ENCODE measurements at places on chromosomes 4 and X.

GRCh38 chr4:12519426-12519825, 964.7 kb downstream of the RAB28 start:
- no peak for DNase-seq

- DNase-seq: no peak
Observed at GRCh38 chr4:92199135-92199534, 104.6 kb upstream of the GRID2 start.

- no peak for DNase-seq
Observed at GRCh38 chr4:89733946-89734345, 103.0 kb downstream of the SNCA start.

- DNase-seq: no peak
Observed at GRCh38 chr4:114807357-114807756, 208.8 kb downstream of the UGT8 start.

DNA sequence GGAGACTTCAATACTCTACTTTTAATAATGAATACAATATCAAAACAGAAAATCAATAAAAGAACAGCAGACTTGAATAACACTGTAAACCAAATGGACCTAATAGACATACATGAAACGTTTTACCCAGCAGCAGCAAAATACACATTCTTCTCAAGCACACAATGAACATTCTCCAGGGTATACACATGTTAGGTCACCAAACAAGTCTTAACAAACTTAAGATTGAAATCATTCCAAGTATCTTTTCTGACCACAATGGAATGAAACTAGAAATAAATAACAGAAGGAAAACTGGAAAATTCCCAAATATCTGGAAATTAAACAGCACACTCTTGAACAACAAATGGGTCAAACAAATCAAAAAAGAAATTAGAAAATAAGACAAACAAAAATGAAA, 145.0 kb upstream of the CT83 start:
- DNase-seq: no peak

DNA sequence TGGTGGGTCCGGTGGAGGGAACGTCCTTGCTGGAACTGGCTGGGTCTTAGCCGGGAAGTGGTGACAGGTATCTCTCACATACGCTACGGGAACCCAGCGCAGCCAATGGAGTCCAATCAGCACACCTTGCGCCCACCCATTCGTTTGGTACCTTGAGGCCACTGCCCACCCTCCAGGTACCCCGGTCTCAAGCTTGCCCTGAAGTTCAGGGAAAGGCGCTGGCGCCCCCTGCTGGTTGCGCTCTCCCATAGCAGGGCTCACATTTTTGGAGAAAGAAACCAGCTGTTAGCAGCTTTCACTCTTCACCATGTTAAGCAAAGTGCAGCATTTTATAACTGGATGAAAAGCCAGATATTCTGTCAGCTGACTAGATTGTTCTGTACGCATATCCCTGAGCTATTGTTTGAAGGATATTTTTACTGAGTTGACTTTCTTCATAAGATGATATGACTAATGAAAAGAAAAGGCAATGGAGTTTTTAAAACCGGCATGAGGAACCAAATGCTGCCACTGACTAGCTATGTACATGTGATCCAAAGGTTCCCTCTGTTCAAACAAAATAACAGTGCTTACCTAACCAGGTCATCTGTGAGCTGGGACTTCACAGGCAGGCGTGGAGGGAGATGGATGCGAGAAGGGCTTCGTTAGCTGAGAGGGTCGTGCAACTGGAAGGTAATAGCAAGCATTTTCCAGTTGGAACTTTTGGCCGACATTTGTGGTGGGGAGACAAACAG, 43.7 kb downstream of the OTOP1 start:
- DNase-seq: no peak

DNA sequence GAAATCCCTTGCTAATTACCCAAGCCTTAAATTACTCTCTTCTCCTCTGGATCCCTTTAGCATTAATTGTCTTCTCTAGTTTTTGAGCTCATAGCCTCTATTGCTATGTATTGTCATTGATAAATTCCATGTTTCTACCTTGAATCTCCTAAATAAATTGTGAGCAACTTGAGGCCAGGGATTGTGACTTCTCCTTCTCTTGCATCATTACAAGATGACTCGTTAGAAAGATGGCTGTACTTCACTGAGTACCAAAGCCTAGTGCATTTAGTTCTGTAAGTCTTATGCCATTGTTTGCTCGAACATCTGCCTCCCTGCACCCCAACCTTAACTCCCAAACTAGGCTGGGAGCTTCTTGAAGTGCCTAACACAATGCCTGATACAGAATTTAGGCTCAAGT, 15.3 kb downstream of the VSIG4 start:
- no peak for DNase-seq

DNA sequence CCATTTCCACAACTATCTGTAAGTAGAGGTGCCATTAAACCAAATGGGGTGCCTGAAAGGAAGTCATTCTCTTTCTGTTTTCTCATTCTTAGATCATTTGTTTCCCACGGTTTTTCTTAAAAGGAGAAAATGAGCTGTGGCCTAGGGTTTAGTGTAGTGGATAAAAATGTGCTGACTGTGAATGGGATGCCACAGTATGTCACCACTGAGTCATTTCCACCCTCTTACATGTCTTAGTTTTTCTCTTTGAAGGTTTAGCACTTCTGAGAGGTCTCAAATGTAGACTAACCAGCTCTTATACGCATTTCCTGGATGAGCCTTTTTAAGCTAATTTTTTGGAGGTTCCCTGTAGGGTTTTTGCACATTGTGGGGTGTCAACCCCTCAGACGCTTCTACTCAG, 244.5 kb upstream of the SPANXN1 start:
- DNase-seq: no peak

DNA sequence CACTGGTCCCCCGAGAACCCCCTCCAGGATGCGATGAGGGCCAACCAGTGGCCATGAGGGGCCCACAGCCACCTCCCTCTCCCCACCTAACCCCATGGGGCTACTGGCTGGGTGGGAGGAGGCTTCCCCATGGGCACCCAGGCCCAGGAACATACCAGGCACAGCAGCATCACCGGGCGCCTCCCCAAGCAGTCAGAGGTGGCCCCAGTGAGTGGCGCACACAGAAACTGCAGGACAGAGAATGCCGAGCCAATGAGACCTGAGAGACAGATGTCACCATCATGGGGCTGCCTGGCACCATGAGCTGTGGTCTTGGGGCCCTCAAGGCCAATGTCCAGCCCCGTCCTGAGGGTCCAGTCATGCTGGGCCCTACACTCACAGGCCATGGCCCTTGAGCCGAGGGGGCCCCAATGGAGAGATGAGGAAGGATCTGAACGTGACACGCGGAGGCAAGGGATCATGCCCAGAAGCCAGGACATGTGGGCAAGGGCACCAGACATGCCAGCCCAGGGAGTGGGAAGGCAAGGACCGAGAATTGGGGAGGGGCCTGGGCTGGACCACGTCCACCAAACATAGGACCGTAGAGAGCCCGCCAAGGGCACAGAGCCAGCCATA, 30.1 kb downstream of the NOP14 start:
- no peak for DNase-seq

- no peak for DNase-seq
Observed at GRCh38 chr4:71377561-71377960, 38.7 kb downstream of the SLC4A4 start.

DNA sequence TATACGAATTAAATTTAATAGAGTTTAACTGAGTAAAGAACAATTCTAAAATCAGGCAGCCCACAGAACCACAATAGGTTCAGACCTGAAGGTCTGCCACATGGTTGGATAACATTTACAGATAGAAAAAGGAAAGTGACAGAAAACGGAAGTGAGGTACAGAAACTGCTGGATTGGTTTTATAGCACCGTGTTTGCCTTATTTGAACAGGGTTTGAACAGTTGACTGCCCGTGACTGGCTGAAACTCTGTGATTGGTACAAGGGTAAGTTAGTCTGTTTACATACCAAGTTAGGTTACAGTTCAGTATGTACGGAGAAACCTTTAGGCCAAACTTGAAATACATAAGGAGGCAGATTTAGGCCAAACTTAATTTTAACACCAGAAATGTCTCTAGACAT, 64.1 kb upstream of the ATXN3L start:
- no peak for DNase-seq

DNA sequence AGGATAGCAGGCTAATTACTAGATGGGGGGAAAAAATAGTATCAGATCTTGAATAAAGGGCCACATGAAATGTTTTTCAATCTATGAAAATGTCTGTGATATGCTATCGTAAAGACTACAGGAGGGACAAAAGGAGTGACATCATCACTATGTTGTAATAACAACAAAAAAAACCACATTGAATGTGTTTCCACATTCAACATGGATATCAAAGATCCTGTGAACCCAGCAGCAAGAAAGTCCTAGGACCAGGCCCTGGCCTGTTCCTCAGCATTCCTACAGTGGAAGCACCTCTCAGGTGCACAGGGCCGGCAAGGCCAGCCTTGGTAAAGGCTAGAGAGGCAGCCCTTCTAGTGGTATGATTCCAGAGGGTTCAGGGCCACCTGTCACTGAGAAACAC, 118.3 kb downstream of the RELL1 start:
- no peak for DNase-seq

DNA sequence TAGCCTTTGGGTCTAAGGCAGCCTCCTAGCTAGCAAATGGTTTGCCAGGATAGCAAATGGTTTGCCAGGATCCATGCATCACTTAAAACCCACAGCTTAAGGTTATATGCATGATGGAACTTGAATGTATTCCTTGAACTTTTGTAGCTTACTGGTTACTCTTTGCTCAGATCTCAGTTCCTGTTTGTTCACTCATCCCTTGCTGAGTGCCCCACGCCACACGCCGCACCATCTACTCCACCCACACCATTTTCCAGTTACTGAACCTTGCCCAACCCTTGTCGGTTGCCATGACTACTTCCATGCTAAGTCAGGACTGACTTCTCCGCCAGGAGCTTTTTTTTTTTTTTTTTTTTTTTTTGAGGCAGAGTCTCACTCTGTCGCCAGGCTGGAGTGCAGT, 29.5 kb upstream of the XIAP start:
- peak; percentile 59 for DNase-seq

DNA sequence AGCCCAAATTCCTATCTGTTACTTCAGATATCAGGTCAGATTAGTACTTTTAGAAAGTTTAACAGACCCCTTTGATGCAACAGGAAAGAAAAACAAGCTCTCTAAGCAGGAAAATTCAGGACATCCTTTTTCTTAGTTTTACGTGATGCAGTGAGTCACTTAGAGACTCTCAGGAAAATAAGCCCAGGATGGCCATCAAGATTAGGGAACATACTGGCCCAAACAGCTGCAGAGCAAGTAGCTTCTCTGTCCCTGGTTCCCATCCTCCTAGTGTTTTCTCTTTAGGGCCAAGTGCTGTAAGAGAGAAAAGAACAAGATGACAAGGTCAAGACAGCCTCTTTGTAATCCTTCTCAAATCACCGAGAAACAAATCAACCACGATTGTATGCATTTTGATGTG, 219.1 kb downstream of the ZNF674 start:
- no peak for DNase-seq

GRCh38 chr4:68693325-68694075, 23.0 kb upstream of the UGT2B15 start:
- DNase-seq: no peak

DNA sequence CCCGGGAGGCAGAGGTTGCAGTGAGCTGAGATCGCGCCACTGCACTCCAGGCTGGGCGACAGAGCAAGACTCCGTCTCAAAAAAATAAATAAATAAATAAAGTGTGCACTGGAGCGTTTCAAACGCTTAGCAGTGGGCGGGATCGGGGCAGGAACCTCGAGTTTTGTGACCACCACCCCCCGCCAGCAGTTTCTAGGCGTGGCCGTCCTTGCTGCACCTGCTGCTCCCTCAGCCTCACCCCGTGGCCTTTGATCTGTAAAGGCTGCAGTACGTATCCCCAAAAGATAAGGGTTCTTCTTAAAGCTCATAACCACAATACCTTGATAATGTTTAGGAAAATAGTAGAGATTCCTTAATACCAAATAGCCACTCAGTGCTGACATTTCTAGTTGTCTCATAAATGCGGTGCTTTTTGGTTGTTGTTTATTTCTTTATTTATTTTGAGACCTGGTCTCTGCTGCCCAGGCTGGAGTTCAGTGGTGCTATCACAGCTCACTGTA, 33.2 kb downstream of the PCGF3 start:
- no peak for DNase-seq

GRCh38 chr4:147987252-147987651, 255.4 kb downstream of the ARHGAP10 start:
- DNase-seq: no peak

DNA sequence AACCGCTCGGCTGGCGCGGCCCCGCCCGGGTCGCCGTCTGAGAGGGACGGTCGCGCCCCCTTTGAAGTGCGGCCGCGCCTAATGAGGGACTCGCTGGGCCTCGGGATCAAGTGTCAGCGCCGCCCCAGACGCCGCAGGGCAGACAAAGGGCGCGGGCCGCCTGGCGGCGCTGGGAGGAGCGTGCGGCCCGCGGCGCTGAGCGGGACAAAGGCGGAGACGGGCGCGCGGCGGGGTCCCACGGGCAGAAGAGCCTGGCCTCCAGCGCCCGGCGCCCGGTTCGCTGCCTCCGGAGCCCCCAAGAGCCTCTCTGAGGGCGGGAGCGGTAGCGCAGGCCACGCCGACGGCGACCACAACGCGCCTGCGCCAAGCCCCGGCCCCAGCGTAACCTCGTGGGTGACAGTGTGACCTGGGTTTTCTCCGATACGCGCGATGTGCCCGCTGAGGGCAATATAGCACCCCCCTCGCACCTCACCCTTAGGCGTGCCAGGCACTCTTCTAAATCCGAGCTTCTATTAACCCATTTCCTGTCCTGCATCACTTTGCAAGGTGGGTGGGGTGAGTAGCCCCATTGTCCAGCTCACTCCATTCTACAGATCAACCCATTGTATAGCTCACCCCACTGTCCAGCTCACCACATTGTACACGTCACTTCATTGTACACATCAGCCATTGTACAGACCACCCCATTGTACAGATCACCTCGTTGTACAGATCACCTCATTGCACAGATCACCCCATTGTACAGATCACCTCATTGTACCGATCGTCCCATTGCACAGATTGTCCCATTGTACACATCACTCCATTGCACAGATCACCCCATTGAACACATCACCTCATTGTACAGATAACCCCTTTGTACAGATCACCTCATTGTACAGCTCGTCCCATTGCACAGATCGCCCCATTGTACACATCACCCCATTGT, 33.7 kb upstream of the STX18 start:
- DNase-seq: peak; percentile 67

DNA sequence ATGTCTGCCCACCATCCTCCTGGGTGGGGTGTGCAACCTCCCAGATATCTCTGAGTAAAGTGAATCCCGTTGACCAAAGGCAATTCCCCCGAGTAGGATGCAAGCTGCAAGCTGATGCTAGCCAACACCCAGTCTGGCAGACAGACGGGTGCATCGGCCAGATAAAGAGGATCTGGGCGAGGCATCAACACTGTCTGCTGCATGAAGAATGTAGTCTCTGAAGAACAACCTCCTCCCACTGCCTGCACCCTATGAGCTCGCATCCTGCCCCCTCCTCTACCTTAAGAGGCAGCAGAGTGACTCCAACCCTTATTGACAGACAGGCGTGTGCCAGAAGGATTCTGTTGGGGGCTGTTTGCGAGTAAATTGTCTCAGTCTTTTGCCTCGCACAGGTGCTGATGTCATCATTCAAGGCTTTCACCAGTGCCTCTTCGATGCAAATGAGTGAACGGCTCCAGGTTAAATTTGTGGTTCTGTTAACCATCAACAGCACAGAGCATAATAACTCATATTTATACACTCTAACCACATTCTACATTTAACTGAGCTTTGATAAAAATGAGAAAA, 546.9 kb downstream of the BCOR start:
- DNase-seq: no peak

Data from CD4-positive, alpha-beta T cell treated with Interleukin-1 beta for 1 hour (primary cell).